Activated CD4-positive, alpha-beta T cell treated with anti-CD3 and anti-CD28 coated beads for 36 hours (primary cell): ENCODE measurements at places on chromosomes 3 and 15.

DNA sequence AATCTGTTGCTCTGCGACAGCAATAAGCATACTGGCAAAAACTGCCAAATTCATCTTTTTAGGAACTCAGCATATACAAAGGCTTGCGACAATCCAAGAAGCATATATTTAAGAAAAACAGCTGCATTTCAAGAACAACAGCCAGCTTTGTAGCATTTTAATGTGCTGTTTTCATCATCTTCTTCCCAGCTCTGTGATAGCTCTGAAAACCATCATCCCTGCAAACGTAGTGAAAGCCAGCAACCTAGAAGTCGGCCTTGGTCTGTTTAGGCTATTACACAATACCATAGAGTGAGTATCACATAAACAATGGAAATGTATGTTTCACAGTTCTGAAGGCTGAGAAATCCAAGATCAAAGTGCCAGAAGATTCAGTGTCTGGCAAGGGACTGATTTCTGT lies 187.5 kb downstream of the NAALADL2 start:
- no peak for DNase-seq

GRCh38 chr15:69484837-69485236 lies 32.2 kb downstream of the RPLP1 start:
- no peak for DNase-seq

DNA sequence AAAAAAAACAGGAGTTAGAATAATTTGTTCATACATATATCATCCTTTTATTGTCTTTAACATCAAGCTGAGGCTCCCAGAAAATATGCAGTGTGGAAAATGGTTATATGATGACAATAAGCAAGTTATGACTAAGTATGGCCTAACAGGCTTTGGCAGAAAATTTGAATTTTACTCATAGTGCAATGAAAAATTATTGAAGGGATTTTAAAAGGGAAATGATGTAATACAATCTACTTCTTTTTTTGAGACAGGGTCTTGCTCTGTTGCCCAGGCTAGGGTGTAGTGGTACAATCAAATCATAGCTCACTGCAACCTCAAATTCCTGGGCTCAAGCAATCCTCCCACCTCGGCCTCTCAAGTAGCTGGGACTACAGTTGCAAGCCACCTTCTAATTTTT lies 78.7 kb downstream of the FAIM start:
- no peak for DNase-seq

DNA sequence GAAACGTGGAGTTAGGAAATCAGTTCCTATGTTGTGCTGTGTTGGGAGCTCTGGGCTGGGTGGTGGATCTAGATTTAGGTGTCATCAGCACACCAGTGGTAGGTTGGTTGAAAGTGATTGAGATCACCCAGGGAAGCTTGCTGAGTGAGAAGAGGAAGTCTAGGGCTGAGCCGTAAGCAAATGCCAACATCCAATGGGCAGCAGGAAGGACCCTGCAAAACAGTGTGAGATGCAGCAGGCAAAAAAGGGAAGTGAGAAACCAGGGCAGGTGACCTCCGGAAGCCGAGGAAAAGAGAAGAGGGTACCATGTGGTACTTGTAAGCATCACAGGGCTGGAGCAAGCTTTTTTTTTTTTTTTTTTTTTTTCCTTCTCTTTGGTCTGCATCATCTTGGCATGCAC lies 15.9 kb upstream of the COPG1 start:
- no peak for DNase-seq

DNA sequence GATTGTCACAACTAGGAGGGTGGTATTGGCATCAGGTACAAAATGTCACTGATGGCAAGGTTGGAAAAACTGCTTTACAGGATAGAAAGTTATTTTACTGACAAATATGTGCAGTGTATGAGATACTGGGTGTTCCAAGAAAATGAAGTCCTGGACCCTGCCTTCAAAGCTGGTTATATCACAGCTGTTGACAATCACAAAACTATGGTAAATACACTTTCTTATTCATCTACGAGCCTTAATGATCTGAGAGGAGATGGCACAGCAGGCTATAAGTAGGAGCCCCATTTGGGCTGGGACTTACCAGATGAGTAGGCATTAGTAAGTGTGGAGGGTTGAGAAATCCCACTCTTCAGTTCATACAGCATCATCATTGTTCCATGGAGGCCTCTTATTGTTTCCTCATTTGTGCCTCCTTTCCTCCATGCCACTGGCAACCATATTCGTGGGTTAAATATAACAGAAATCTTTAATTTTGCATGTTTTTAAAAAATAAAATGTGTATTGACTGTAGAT lies 66.9 kb downstream of the CMTM8 start:
- no peak for DNase-seq

DNA sequence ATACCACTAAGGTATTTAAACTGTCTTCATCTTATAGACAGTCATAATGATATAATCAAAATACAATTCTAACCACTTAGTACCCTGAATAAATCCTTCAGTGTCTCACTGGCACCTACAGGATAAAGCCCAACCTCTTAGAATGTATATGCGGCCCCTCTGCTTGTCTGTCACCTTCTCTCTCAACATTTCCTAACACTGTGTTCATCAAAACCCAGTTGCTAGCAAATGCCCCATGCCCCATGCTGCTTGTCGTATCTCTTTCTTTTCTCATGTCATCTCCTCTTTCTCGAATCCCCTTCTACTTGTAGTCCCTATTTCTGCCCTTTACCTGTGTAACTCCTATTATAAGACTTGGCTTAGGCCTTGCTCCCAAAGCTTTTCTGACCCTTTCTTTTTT lies 24.6 kb upstream of the PLSCR4 start:
- no peak for DNase-seq

DNA sequence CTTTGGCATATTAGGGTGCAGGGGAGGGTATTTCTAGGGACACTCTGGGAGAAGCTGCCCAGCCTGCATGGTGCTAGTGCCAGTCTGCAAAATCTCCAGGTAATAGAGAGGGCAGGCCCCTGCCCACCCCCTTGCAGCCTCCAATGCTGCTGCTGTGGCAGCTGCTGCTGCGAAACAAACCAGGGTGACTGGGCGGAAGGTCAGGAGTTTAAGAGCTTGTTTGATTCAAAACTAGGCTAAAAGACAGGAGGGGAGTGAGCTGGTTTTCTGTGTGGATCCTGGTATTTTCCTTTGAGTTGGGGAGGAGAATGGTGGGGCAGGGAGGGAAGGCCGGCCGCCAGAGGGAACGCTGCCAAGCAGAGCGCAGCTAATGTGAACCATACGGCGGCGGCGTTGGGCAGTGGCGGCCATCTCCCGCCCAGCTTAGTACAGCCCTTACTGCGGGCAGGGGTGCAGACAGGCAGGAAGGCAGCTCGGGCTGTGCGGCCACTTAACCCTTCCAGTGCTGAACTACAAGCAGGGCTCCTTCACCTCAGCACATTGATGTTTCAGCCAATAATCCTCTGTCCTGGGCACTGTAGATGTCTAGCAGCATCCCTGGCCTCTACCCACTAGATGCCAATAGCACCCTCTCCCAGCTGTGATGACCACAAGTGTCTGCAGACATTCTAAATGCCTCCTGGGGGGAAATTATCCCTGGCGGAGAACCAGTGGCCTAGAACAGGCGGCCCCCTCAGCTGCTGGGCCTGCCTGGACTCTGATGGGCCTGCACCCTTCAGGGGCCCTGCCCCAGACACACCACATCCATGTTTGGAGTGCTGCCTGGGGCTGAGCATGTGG lies 125.7 kb downstream of the EEFSEC start:
- no peak for DNase-seq

DNA sequence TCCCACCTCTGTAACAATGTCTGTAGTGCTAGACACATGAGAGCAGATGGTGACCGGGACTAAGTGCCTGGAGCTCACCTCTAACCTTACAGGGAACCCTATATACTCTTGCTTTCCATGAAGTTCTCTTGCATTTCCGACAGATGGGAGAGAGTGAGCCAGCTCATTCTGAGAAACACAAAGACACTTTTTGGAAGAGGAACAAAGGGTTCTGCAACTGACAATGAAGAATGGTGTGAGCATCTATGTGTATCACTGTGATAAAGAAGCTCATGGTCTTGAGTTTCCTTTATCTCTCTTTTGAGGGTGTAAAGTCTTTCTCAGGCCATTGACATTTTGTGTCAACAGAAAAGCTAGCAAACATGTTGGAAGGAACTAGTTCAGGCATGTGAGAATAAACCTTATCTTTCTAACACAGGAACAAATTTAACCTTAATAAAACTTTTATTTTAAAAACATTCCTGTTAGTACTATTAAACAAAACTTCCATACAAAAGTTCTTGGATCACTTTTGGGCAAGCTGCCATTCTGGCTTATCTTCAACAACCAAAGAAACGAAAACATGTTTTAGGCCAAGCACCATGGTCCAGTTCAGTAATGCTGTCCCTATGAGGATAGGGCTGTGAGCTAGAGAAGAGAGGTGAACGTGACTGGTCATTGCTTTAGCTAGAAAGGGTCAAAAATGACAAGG lies 142.7 kb downstream of the THRB start:
- no peak for DNase-seq

GRCh38 chr3:65252266-65252665 lies 564.5 kb upstream of the ADAMTS9 start:
- DNase-seq = no peak

DNA sequence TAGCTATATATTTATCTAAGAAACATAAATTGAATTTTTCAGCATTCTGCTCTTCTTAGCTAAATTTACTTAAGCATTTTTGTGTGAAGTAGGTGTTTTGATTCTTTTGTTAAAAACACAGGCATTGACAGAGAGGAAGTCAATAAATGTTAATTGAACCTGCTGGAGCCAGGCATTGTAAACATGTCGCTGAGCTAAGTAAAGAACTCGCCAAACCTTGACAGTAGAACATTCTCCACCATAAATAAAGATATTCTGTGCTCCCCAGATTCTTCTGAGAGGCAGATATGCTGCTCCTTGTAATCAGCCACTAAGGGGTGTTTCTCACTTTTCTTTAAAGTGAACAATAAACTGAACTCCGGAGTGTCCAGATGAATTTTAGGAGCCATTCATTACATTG lies 38.4 kb downstream of the SYNM start:
- no peak for DNase-seq

- peak; percentile 68 for DNase-seq
Observed at GRCh38 chr3:177358977-177359592, 161.8 kb upstream of the TBL1XR1 start.
